Stimulated activated CD8-positive, alpha-beta memory T cell treated with anti-CD3 and anti-CD28 coated beads, Interleukin-15, amount 100 ng/mL, for 24 hours (primary cell): ENCODE measurements at places on chromosomes 4 and X.

DNA sequence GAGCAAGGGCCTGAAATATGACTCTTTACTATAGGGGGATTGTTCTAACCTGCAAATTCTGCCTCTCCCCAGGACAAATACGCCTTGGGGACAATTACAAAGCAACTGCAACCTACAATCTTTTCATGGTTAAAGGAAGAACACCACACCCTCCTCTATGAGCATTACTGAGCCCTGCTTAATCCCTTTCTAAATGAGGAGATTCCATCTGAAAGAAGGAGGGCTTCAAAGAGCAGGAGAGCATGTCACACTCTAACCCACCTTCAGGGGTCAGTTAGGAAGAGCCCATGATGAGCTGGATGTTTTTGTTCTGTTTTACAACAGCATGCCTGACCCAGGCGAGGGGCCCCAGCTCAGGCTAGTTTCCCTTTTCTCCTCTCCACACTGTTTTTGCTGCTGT lies 134.0 kb upstream of the ANXA3 start:
- DNase-seq = no peak

GRCh38 chr4:156197216-156197615 lies 243.6 kb upstream of the CTSO start:
- DNase-seq = no peak

- DNase-seq = no peak
Measured at GRCh38 chrX:14073556-14073955, 43.9 kb upstream of the GEMIN8 start.

GRCh38 chrX:20204351-20204750 lies 62.4 kb downstream of the RPS6KA3 start:
- no peak for DNase-seq

GRCh38 chr4:142614621-142615323 lies 231.3 kb downstream of the INPP4B start:
- no peak for DNase-seq

GRCh38 chrX:10971176-10971575 lies 140.0 kb upstream of the HCCS start:
- DNase-seq = no peak
